ENCODE measurements at places on chromosomes 2 and 18.

DNA sequence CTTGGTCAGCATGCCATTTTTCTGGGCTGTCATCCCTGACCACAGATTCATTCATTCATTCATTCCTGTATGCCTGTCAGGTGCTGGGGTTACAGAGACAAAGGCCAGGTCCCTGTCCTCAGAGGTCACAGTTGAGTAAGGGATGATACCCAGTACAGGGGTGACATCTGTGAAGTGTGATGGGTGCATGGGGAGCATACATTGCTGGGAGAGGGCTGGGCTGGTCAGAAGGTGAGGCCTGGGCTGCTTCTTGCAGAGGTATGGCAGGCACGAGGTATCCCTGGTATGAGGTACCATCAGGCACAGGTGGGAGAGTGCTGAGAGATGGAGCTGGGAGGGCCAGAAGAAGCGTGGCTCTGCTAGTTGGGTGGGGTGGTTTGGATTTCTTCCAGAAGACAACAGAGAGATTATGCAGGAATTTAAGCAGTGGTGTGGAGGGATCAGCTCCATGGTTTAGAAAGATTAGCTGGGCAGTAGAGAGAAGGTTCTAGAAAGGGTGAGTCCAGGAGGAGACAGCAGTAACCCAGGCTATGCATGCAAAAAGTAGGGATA lies 181.9 kb upstream of the HAAO start:
- DNase-seq, result no peak

GRCh38 chr18:73752546-73752945 lies 395.1 kb downstream of the FBXO15 start:
- DNase-seq, result no peak

GRCh38 chr2:109143214-109144187 lies 14.5 kb downstream of the SH3RF3 start:
- DNase-seq, result no peak

GRCh38 chr18:58511897-58512581 lies 116.9 kb downstream of the ALPK2 start:
- no peak for DNase-seq

- DNase-seq, result no peak
Measured at GRCh38 chr18:68969027-68969426, 171.1 kb downstream of the CCDC102B start.

DNA sequence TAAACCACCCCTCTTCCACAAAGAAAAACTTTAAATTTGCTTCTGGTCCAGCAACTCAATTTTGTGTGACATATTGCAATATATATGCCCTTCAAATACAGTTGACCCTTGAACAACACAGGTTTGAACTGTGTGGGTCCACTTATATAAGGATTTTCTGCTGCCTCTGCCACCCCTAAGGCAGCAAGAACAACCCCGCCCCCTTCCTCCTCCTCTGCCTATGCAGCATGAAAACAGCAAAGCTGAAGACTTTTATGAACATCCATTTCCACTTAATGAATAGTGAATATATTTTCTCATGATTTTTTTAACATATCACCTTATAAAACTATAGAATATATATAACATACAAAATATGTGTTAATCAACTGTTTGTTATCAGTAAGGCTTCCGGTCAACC lies 58.3 kb downstream of the EML4 start:
- DNase-seq, result no peak

GRCh38 chr2:46503686-46504085 lies 24.3 kb downstream of the TMEM247 start:
- no peak for DNase-seq

GRCh38 chr18:78430131-78430758 lies 549.4 kb upstream of the SALL3 start:
- DNase-seq, result no peak

DNA sequence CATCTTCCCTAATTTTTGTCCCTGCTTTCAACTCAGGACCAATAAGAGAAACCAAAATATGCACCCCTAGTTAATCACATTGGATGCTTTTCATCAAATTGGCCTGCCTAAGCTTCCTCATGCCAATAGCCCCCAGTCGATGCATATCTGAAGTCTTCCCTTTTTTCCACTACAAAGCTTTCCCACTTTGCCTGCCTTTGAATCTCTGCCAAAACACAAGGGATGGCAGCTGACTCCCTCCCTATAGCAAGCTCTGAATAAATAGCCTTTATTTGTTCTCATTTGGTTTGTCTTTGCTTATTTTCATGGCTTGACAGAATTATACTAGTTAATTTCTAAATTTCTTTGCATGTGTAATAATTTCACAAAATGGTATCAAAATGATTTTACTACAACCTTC lies 621.2 kb downstream of the MBD2 start:
- DNase-seq, result no peak

DNA sequence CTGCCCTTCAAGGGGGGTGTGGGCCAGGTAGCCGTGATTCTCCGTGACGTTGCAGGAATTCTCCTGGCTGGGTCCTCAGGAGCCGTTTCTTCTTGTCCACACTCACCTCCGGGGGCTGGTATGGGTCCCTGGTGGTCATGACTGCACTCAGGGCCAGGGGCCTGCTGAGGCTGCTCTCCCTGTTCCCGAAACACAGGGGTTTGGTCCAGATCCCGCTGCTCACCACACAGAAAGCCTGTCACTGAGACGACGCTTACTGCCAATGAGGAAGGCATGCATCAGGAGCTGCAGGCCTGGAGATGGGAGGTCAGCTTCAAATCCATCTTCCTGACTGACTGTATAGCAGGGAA lies 160.7 kb downstream of the RTP5 start:
- DNase-seq, result no peak

GRCh38 chr18:62781893-62782292 lies 66.6 kb downstream of the PHLPP1 start:
- DNase-seq, result no peak

DNA sequence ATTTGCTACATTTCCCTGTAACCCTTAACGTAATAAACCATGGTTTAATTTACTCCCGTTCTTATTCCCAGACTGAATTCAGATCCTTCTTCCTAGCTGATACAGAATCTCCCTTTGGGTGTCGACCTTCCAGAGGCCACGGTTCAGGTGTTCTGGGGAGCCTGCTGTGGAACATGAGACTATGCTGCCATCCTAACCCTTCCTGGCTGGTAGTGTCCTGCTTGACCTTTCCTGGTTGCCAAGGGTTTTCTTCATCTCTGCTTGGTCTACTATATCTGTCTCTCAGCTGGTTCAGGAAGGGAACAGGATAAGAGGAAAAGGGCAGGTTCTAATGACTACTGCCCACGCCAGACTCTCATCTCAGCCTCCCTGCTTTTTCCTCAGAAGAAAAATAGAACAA lies 36.5 kb downstream of the STAT1 start:
- DNase-seq, result no peak

DNA sequence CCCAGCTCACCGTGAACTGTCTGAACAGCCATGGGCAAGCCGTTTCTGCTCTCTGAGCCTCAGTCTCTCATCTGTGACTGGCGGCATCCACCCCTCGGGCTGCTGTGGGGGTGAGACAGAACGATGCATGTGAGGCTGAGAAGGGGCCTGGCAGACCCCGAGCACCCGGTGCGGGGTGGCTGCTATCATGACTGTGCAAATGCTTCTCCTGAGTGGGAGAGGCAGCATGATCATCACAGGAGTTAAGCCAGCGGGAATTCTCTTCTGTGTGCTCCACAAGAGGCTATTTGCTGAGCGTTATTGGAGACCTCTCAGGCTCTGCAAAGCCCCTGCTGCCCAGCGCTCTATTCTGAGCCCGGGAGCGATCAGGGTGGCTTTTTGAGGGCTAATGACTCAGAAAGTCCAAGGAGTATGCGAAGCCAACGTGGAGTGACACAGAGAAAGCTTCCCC lies 45.8 kb upstream of the ID2 start:
- no peak for DNase-seq

DNA sequence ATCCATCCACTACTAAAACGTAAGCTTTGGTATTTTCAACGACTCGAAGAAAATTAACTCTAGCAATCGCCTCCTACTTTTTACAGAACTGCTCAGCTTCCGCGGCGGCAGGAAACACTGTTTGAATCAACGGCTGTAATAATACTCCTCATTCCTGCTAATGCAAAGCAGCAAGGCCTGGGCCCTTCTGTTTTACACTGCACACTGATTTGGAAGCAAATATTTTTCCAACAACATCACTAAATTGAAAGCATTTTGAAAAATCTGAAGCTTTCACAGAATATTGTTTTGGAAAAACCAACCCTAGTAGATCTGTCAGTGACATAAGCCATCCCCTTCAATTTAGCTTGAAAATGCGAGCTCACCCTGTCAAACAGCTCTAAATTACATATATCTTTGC lies 261.2 kb downstream of the TXNL1 start:
- no peak for DNase-seq

DNA sequence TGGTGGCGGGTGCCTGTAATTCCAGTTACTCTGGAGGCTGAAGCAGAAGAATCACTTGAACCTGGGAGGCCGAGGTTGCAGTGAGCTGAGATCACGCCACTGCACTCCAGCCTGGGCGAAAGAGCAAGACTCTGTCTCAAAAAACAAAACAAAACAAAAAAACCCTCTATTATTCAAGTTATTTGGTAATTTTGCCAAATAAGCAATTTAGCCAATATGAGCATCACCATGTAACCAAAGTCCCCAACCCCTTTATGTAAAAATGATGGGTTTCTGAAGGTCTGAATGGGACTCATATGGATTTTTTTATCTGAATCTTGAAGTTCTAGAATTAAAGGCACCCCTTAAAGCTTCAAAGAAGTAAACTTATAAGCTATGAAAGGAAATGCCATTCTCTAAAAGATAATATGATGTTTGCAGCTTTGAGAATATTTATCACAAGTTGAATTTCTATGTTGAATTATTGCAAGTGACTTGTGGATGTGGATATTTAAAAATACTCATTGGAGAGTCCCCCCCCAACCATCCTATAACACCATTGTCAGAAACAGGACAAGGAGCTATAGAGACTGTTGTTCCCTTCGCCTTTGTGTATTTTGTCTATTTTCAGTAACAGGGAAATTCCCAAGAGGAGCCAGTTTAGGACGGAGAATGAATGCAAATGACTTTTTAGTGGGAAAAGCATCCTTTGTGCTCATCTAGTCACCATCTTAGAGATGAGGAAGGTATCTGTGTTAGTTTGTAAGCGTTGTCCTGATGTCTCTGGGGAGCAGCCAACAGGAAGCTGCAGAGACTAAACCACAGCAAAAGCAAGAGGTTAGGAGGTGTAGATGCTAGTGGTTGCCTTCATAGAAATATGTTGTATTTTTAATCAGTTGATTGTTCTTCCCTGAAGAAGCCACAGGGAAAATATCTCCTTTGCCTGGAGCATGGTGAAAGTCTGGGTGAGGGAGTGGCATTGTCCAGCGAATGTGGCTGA lies 68.3 kb downstream of the TET3 start:
- DNase-seq, result no peak

- DNase-seq, result no peak
Measured at GRCh38 chr2:226187616-226188015, 612.0 kb downstream of the IRS1 start.

- DNase-seq, result no peak
Measured at GRCh38 chr2:15643791-15644585, 52.3 kb downstream of the DDX1 start.

- DNase-seq, result no peak
Measured at GRCh38 chr18:3061581-3062312, 48.8 kb upstream of the LPIN2 start.

GRCh38 chr2:112605926-112606325 lies 21.5 kb downstream of the CHCHD5 start:
- no peak for DNase-seq

DNA sequence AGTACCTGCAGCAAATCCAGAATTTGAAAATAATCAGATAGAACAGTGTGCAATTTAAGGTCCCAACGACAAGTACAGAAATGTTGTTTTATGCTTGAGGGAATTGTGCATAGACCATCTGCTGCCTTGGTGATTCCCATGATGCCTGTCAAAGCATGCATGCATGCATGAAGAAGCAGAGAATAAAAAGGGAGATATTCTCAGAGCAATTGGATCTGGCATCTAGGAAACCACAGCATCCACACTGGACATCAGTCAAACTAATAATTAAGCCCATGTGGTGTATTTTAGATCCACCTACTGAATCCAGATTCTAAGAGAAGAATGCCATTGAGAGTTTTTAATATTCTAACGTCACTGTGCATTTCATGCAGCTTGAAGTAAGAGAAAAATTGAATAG lies 361.2 kb downstream of the FSIP2 start:
- no peak for DNase-seq

- DNase-seq, result no peak
Measured at GRCh38 chr18:60676815-60677214, 304.2 kb upstream of the MC4R start.

DNA sequence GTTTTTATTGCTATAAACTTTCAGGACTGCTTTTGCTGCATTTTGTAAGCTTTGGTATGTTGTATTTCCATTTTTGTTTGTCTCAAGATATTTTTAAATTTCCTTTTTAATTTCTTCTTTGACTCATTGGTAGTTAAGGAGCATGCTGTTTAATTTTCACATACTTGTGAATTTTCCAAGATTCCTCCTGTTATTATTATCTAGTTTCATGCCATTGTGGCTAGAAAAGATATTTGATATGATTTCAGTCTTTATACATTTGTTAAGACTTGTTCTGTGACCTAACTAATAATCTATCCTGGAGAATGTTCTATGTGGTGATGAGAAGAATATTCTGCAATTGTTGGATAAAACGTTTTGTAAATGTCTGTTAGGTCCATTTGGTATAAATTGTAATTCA lies 62.1 kb downstream of the NUP35 start:
- no peak for DNase-seq

- no peak for DNase-seq
Measured at GRCh38 chr2:228867406-228867805, 403.7 kb downstream of the PID1 start.

DNA sequence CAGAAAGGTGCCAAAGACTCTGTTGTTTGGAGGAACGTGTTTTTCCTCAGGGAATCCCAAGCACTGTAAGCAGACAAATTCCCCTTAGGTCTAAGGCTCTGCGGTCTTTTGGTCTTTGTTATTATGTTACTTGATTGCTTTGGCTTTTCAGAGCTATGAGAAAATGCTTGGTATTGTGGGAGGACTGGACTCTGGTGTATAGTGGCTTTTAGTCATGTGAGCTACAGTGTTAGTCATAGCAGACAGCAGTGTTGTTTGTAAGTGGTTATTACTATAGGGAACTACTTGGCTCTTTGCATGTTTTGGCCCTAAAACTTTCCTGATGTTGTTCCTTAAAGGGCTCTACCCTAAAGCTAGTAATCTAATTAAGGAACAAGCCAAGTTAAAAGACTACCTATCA lies 956.2 kb upstream of the LRATD1 start:
- DNase-seq, result no peak

GRCh38 chr2:216235896-216236295 lies 126.7 kb downstream of the XRCC5 start:
- no peak for DNase-seq

DNA sequence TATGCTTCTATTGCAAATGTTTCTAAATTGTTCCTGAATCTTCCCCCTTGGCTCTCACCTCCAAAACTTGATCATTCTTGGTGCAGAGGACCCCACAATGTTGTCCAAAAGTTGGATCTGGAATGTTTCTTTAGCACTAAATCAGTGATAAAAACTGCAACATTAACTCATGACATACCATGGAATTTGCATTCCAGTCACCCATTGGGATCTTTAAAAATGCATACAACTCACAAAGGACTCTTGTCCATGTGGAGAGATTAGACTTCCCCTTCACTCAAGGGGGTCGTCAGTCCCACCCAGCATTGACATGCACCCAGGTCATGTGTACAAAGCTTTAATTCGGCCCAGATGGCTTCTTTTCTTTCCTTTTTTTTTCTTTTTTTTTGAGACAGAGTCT lies 169.3 kb downstream of the SETBP1 start:
- DNase-seq, result no peak

GRCh38 chr2:10292033-10292432 lies 10.7 kb upstream of the HPCAL1 start:
- DNase-seq, result no peak

- DNase-seq, result no peak
Measured at GRCh38 chr2:8452979-8453903, 228.6 kb upstream of the ID2 start.
